Parietal lobe (tissue), 2 donors: ENCODE measurements at places on chromosomes 2 and 18. TPM values are rescaled to one million over a fixed set of nuclear protein-coding genes. Genes with fewer than 3 reads are reported as not detected.

The TUBA3E gene
- total RNA-seq, result not detected

The PROKR1 gene
- total RNA-seq, result 2.8 TPM

The BOLL gene
- total RNA-seq, result not detected

The CRYBA2 gene
- not detected for total RNA-seq

The PUS10 gene
- 11.0 TPM for total RNA-seq

The CPS1 gene
- total RNA-seq, result 3.1 TPM

The REG1B gene
- not detected for total RNA-seq

The TSPYL6 gene
- total RNA-seq, result 0.31 TPM

The ZNF514 gene
- 57.6 TPM for total RNA-seq

The PPP1R7 gene
- 35.1 TPM for total RNA-seq

The MROH2A gene
- not detected for total RNA-seq

The WNT10A gene
- total RNA-seq, result not detected

The KLHL30 gene
- total RNA-seq, result not detected

The B4GALT6 gene
- total RNA-seq, result 10.3 TPM

The XIRP2 gene
- 0.31 TPM for total RNA-seq

The VAMP8 gene
- 0.94 TPM for total RNA-seq

The AFF3 gene
- total RNA-seq, result 153 TPM

The ZNF396 gene
- 4.4 TPM for total RNA-seq

The MYO7B gene
- not detected for total RNA-seq

The IL18R1 gene
- total RNA-seq, result 0.63 TPM

The IL1RN gene
- not detected for total RNA-seq

The SIX3 gene
- 0.31 TPM for total RNA-seq

The INO80D gene
- 40.7 TPM for total RNA-seq

The ACOXL gene
- not detected for total RNA-seq

The ANTXR1 gene
- 31.9 TPM for total RNA-seq

The CHRNA1 gene
- total RNA-seq, result not detected

The DARS1 gene
- 44.4 TPM for total RNA-seq

The HSBP1L1 gene
- total RNA-seq, result 2.2 TPM
